ENCODE measurements at places on chromosomes 6 and 20. TPM values are rescaled to one million over a fixed set of nuclear protein-coding genes. Genes with fewer than 3 reads are reported as not detected.
A peak's percentile ranks its signal among the peaks of the same experiment; 100 is the strongest.

DNA sequence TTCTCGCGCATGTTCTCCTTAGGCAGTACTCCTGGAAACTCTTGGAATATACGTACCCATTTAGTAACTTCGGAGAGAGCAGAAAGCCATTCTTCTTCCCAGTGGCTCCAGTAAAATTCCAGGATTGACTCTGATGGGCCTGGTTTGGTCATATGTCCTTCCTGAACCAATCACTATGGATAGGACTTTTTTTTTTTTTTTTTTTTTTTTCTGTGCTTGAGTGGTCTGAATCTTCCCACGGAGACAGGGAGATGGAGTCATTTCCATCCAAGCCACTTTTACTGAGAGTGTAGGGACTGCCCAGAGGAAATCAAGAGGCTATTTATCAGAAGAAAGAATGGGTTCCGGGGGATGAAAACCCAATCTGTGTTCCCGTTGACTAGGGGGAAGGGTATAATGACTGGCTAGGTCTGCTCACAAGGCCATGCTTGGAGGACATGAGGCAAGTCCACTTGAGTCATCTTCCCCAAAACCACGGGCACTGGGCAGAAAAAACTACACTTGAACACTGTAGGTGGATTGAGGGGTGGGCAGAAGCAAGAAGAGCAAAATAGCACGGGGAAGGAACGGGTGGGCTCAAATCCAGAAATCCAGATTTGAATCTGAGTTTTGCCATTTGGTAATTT lies 35.4 kb upstream of the MRPS18A start:
- DNase-seq = no peak

DNA sequence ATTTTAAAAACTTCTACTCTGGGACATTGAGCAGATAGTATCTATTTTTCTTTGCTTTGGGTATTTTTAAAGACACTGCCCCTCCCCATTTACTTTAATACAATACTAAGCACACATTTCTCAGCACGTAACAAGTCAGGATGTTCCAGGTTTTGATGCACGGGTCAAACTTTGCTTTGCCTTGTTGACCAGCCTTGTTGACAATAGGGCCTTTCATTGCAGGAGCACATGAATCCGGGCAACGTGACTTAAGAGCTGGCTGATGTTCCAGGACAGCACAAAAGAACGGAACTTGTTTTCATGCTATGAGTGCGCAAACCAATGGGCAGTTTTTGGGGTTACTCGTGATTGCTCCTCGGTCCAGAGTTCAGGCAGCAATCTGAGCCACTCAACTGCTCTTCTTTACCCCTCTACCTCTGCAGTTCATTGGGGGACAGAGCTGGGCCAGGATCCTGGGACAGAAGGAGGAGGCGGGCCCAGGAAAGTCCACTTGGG lies 78.6 kb upstream of the SLC22A16 start:
- peak; percentile 70 for DNase-seq

GRCh38 chr6:133631421-133631820 lies 257.5 kb upstream of the TCF21 start:
- DNase-seq = no peak

- DNase-seq = no peak
Observed at GRCh38 chr6:137223370-137224131, 4.4 kb upstream of the IFNGR1 start.

DNA sequence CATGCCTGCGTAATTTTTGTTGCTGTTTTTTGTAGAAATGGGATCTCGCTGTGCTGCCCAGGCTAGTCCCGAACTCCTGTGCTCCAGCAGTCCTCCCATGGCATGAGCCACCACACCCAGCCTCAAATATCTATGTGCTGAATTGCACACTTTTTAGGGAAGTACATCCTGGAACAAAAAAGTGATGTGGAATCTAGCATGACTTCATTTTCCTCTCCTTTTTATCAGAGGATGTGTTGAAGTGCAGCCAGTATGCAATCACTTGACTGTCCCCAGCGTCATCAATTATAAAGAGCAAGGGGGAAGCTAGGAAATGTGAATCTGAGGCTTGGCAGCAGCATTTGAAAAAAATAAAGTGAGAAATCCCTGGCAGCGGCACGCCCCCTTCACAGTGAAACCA lies 6.4 kb upstream of the EXOC2 start:
- no peak for DNase-seq

GRCh38 chr20:37677969-37678861 lies 15.6 kb upstream of the CTNNBL1 start:
- DNase-seq = no peak

- no peak for DNase-seq
Observed at GRCh38 chr6:159033160-159034049, 11.4 kb downstream of the TAGAP start.

EPPIN gene
- not detected for total RNA-seq

NKAIN4 gene
- total RNA-seq = 14.2 TPM

TCP11 gene
- total RNA-seq = 0.31 TPM

CLPSL2 gene
- not detected for total RNA-seq

PPDPF gene
- total RNA-seq = 43.5 TPM

FOXS1 gene
- total RNA-seq = 0.78 TPM

Measured in occipital lobe (tissue), 3 donors.